ENCODE measurements at places on chromosomes 2 and 18.

- no peak for DNase-seq
These were observed 21.5 kb upstream of the MYCN start for GRCh38 chr2:15918761-15919356.

- DNase-seq = peak; percentile 40
These were observed 122.5 kb downstream of the FOXI3 start for GRCh38 chr2:88329815-88330603.

GRCh38 chr2:55134316-55134706, 84.1 kb upstream of the RTN4 start:
- DNase-seq = no peak

DNA sequence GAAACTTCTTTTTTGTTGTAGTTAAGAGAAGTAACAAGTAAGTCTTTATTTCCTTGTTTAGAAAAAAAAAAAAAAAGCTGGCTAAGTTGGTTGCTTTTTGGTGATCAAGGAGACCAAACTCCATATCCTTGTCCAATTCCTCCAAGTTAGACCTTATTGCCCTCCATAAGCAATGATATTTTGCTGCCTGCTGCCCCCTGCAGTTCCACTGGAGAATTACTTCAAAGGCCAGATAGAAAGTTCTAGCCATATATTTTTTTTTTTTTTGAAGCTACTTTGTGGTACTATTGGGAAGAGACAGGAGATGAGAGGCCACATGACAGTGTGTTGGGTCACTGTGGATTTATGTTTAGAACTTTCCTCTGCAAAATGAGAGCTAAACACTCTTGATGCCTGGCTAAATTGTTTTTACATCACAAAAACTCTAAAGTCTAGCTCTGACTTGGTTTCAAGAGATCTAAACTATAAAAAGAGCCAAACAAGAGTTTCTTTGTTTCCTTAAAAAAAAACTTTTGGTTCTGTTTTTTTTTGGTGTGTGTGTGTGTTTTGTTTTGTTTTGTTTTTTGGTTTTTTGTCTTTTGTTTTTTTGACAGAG, 80.7 kb upstream of the RASGRP3 start:
- DNase-seq = peak; percentile 42

GRCh38 chr18:50113726-50114125, 81.2 kb downstream of the MYO5B start:
- DNase-seq = no peak

GRCh38 chr2:152063325-152063924, 35.4 kb downstream of the CACNB4 start:
- DNase-seq = no peak

GRCh38 chr2:54866868-54867267, 143.4 kb downstream of the EML6 start:
- DNase-seq = no peak

- DNase-seq = no peak
These were observed 83.5 kb downstream of the NFATC1 start for GRCh38 chr18:79479116-79479760.

DNA sequence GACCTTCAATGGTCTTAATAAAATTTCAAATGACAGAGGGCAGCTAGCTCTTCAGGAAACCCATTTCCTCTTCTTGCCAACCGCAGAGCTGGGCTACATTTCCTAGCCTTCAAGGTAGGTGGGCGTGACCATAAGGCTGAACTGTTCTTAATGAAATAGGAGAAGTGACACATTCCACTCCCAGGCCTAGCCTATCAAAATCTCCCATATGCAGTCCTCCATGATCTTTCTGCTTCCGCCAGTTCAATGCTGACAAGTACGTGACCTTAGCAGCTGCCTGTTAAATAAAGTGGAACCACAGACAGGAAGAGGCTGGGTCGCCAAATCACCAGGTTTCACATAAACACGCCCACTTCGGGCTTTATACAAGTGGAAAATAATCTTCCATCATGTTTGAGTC, 13.2 kb downstream of the SERPINE2 start:
- DNase-seq = no peak

DNA sequence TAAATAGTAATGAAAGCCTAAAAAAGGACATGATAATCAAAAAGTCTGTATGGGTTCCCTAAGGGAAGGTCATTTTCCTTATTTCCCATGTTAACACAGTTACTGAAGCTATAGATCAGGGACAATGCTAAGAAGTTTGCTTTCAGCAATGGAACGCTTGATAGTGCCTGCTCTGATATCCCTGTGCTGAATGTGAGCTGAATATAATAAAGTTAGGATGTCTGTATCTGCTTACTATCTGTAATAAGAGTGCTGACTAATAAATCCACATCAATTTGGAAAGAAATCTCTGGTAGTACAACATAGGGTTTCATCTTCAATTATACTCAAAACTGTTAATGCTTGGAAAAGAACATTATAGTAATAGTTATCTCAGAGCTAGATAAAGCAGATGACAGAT, 25.8 kb downstream of the TTC21B start:
- no peak for DNase-seq

DNA sequence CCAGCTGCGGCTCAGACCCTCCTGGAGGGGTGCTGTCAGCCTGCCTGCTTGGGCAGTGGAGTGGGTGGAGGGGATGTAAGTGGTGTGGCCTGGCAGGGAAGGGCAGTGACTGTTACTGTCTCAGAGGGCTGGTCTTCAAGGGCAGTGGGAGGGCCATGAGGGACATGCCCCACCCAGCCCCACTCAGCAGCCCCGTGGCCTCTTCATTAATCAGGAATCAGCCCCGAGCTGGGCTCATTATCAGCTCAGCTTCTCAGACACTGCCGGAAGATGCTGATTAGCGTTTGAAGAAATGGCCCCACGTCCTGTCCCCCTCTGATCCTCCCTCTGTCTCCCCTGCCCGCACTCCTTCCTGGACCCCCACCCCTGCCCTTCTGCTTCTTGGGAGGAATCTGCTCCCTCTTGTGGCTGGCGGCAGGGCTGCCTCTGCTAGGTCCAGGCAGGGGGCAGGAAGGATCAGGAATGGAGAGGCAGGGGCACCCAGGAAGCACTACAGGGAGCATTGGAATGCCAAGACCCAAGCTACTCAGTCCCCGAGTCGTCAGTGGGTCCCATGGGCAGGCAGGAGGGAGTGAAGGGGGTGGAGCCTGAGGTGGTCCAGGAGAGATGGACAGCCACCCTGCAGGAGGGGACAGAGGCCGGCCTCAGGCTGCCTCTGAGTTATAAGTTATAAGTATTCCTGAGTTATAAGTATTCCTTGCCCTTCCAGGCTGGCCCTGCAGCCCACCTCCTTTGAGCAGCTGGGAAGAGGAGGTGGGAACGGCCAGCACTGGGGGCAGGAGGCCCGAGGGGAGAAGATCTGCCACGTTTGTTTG, 7.0 kb downstream of the ASIC4 start:
- DNase-seq = peak; percentile 63
